CD4-positive, alpha-beta T cell treated with Interleukin-6 at 100 ng/mL for 8 hours (primary cell): ENCODE measurements at places on chromosomes 1 and 21.

- no peak for DNase-seq
Measured at GRCh38 chr21:45979651-45980050, 1.9 kb upstream of the COL6A1 start.

DNA sequence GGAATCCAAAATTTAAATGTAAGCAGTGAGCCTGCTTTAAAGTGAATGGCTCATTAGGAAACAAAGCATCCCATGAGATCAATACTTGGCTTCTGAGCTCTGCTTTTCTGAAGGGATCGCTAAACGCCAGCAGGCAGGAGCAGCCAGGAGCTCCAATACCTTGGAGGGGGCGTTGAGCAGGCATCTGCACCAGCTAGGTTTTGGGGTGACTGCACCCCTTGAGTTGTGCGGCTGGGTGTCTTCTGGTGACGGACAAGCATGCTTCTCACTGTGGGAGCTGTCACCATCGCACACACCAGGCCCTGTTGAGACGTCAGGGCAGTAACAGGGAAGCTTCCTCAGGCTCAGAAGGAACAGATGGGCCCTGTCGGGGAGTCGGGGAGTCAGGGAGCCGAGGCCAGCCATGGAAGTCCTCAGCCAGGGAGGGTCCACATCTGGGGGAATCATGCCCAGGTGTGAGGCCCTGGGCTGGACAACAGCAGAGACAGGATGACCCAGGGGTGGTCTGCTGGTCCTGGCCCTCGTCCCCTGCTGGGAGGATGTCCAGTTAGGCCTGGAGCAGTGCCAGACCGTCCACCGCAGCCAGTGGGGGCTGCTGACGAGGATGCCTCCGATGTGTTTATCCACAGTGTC lies 57.9 kb upstream of the ADARB1 start:
- DNase-seq, result no peak

DNA sequence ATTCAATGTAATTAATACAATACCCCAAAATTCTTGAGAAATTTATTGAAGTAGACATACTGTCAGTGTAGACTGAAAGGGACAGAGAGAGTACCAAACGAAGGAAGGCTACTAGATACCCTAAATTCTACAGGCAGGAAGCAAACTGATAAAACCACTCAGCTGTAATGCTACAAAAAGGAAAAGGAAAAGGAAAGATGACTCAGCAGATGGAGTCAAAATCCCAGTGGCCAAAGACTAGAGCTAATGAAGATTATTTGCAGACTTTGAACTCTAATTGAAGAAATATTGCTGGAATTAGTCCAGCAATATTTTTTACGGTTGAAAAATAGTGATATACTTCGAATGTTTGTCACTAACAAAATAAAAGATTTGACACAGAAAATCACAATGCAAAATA lies 671.9 kb downstream of the BRINP3 start:
- no peak for DNase-seq

GRCh38 chr1:244067893-244068292 lies 16.8 kb downstream of the ZBTB18 start:
- no peak for DNase-seq

DNA sequence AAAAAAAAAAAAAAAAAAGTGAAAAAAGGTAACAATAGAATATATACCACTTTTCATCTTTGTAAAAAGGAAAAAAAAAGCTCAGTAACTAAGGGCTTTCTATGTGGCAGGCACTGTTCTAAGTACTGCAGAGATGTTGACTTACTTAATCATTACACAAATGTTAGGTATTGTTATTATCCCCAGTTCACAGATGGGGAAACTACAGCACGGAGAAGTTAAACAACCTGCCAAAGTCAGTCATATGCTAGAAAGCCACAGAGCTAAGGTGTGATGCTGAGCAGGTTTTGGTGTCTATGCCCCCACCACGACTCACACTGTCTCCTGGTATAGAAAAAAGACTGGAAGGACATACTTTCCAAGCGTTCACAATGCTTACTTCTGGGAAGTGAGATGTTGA lies 6.6 kb upstream of the PNRC2 start:
- no peak for DNase-seq

- no peak for DNase-seq
Measured at GRCh38 chr1:242784084-242784483, 259.6 kb upstream of the PLD5 start.

DNA sequence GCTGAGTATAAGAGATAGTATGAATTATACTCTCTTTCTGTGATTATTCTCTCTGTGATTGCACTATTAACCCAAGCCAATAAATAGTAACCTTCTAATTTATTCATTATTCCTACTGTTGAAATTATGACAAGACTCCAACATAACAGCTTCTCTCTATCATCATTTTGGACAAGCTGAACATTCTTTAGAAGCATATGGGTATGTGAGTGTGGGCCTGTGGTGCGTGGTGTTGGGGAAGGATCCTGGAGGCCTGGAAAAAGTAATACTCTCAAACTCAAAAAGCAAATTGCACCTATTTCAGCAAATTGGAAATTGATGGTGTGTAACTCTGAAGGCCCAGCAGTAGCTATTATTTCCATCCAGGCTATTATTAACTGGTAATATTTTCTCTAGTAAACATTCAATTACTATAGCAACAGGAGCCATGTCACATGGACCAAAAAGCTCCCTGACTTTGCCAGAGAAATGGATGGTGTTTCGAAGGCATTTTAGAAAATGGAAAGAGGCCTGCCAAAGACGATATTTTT lies 502.8 kb downstream of the LTN1 start:
- DNase-seq, result no peak

DNA sequence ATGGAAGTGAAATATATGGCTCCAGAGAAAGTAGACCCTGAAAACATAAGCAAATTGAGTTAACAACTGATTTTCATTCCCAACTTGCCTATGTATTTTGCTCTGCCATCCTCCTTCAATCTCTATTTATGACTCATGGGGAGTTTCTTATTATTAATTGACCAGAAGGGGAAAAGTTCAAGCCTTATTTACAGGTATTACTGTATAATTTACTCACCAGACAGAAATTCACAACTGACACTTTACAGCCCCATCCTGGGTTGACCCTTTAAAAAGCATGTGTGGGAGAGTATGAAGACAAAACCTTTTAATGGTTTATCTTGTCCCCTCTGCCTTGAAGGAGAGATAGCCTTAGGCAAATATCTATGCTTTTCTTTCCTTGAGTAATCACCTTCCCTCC lies 39.8 kb upstream of the C1orf53 start:
- DNase-seq, result no peak

- DNase-seq, result no peak
Measured at GRCh38 chr1:32962248-32962896, 2.2 kb downstream of the RNF19B start.

DNA sequence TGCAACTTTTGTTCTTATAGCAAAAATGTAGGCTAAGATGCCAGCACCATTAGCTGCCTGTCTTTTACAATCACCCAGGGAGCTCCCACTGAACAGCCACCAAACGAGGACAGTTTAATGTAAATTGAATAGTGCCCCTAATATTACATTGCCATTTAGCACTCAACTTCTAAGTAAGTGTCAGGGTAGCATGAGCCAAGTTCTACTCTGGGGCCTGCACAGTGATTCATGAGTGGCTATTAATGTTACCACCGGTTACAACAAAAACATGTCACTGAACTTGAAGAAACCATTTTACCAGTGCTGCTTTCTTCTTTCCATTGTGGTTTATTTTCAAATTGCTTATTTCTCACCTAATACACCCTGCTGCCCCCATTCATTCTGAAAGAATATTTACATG lies 295.6 kb upstream of the RRP15 start:
- no peak for DNase-seq

GRCh38 chr1:233144434-233144833 lies 151.1 kb downstream of the PCNX2 start:
- DNase-seq, result no peak

GRCh38 chr1:166383635-166384346 lies 217.0 kb upstream of the FAM78B start:
- no peak for DNase-seq

DNA sequence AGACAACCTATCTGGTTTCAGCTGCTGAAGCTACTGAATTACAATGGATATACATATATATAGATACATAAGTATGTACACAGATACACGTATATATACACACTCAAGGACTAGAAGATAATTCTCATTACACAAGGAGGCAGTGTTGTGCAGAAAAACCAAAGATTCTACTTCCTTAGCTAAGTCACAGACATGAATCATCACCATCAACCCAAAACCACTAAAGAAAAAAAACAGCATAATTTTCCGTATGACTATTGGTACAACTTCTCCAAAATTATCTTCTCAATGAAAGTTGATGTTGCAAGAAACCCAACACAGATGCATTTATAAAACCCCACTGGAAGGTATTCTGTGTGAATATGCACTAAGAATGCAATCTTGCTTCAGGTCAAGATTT lies 36.8 kb upstream of the RPF1 start:
- DNase-seq, result peak; percentile 76

- no peak for DNase-seq
Measured at GRCh38 chr1:215358356-215358755, 208.7 kb upstream of the KCTD3 start.

GRCh38 chr1:12546771-12547585 lies 71.0 kb downstream of the DHRS3 start:
- no peak for DNase-seq

GRCh38 chr1:208233546-208233945 lies 10.6 kb downstream of the PLXNA2 start:
- no peak for DNase-seq

GRCh38 chr1:24705260-24706073 lies 39.8 kb upstream of the CLIC4 start:
- peak; percentile 48 for DNase-seq

- no peak for DNase-seq
Measured at GRCh38 chr1:99218999-99219398, 45.3 kb upstream of the PLPPR4 start.

- no peak for DNase-seq
Measured at GRCh38 chr1:68326481-68326880, 94.2 kb upstream of the WLS start.

GRCh38 chr1:61182049-61182448 lies 99.7 kb downstream of the NFIA start:
- DNase-seq, result no peak

DNA sequence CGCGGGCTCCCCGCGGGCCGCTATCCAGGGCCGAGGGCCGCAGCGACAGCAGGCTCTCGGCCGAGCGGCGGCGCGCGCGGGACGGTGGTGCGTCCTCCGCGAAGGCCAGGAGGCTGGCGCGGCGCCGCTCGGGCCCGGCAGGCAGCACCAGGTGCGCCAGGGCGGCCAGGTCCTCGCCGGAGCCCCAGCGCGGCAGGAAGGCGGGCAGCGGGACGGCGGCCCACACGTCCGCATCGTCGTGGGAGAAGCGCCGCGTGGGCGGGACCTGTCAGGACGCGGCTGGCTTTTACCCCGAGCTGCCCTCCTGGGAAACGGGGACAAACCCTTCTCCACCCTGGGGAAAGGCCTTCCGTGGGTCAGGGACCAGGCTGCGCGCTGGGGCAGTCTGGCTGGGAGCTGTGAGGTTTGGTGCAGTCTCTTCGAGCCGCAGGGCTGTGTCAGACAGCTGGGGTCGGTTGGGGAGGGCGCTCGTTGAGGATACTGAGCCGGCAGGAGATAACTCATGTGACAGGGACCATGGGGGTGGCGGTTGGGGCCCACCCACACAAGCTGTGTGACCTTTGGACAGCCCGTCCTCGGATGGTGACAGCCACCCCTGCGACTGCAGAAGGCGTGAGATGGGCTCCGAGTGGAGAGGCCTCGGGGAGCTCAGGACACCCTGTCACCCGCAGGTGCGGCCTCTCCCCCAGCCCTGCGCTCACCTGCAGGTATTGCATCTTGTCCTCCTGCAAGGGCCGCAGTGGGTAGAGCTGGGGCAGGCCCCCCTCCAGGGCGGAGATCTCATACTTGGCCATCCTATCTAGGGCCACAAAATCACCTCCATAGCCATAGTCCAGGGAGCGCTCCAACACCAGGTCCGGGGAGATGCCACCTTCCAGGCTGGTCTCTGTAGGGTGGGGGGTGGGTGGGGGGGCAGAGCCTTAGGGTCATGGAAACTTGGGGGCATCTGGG lies 6.0 kb downstream of the HES3 start:
- no peak for DNase-seq

GRCh38 chr1:110956586-110956985 lies 7.1 kb downstream of the LRIF1 start:
- DNase-seq, result no peak

- no peak for DNase-seq
Measured at GRCh38 chr21:18499761-18500376, 96.3 kb upstream of the TMPRSS15 start.

- DNase-seq, result peak; percentile 47
Measured at GRCh38 chr1:100354971-100355394, 2.7 kb downstream of the CDC14A start.

DNA sequence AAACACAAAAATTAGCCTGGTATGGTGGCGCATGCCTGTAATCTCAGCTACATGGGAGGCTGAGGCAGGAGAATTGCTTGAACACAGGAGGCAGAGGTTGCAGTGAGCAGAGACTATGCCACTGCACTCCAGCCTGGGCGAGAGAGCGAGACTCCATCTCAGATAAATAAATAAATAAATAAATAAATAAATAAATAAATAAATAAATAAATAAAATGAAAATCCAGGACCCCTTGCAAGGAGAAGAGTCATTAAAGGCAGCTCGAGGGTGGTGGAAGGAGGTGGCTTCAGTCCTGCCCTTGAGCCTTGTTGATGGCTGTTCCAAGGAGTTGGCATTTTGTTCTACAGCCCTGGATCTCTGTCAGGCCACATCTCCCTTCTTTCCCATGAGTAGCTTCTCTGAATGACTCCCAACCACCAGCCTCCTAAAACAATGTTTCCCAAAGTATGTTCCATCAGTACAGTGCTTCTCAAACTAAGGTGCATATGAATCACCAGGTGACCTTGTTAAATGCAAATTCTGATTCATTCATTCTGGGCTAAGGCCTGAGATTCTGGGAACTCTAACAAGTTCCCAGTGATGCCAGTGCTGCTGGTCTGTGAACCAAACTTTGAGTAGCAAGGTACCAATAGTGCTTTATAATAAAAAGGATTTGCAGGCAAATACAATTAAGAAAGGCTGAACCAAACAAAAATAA lies 99.0 kb downstream of the KCNN3 start:
- DNase-seq, result no peak

- peak; percentile 71 for DNase-seq
Measured at GRCh38 chr1:160711602-160712311, at the start of gene CD48. Gene CD48 (minus strand): TSS chr1:160711822. CDS start chr1:160711763, 59 bp downstream.

GRCh38 chr21:44603109-44603875 lies 2.9 kb downstream of the KRTAP10-7 start:
- no peak for DNase-seq

DNA sequence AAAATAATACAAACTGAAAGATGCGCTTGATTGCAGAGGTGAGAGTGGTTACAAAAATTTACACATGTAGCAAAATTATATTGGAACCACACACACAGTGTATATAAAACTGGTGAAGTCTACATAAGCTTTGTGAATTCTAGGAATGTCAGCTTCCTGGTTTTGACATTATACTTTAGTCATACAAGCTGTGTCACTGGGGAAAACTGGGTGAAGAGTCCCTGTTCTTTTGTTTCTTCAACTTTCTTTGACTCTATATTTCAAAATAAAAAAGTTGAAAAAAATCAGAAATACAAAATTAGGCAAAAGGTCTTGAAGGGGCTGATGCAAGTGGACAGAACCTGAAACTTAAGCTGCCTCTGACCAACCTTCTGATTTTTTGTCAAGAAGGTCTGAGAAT lies 3.0 kb downstream of the C1QC start:
- no peak for DNase-seq

GRCh38 chr1:178485541-178485981 lies 11.2 kb downstream of the CLEC20A start:
- DNase-seq, result no peak

- no peak for DNase-seq
Measured at GRCh38 chr1:43687301-43688108, 19.8 kb upstream of the ST3GAL3 start.

GRCh38 chr1:236489710-236490377 lies 33.9 kb upstream of the LGALS8 start:
- peak; percentile 38 for DNase-seq

GRCh38 chr1:93750955-93751354 lies 69.3 kb upstream of the BCAR3 start:
- no peak for DNase-seq
